ENCODE measurements at places on chromosomes 16 and 17. TPM values are rescaled to one million over a fixed set of nuclear protein-coding genes. Genes with fewer than 3 reads are reported as not detected.

GRCh38 chr17:17497845-17498520 lies 1.8 kb upstream of the RASD1 start:
- DNase-seq: no peak

DNA sequence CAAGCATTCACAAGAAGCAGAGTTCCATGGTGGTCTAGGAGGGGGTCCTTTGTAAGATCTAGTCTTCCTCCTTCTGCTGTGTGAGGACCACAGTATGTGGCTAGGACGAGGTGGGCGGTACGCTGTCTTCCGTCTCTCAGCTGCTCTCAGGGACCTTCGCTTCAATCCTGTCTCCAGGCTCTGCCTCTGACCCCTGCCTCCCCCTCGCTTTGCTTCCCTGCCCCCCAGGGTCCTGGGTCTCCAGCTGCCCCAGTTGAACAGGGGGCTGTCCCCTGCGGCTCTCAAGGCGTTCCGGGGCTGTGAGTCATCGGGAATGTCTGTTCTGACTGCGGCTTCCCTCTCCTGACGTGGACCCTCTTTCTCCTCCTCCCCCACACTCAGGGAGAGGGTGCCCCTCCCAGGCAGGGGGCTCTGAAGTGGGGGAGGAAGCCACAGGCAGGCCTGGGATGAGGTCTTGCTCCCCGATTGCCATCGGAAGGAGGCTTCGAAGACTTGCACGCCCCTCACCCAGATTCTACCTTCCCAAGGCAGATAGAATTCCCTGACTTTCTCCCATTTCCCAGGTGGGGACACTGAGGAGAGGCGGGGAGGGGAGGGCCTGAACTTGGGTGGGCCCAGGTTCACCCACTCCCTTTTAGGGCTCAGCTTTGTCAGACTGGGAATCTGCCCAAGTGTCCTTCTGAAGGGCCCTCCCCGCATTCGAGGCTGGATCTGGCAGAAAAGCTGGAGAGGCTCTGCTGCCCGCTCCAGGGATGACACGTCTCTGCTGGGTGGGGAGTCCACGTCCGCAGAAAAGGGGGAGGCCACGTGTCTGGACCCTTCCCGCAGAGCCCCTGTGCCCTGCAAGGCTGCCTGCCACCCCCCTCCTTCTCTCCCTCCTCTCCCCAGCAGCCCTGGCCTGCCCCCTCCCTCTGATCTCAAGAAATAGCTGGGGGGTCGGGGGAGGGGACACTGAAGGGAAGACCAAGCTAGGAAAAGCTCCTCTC lies 9.1 kb upstream of the COL1A1 start:
- DNase-seq: no peak

Gene MYADML2
- 3.0 TPM for total RNA-seq

DNA sequence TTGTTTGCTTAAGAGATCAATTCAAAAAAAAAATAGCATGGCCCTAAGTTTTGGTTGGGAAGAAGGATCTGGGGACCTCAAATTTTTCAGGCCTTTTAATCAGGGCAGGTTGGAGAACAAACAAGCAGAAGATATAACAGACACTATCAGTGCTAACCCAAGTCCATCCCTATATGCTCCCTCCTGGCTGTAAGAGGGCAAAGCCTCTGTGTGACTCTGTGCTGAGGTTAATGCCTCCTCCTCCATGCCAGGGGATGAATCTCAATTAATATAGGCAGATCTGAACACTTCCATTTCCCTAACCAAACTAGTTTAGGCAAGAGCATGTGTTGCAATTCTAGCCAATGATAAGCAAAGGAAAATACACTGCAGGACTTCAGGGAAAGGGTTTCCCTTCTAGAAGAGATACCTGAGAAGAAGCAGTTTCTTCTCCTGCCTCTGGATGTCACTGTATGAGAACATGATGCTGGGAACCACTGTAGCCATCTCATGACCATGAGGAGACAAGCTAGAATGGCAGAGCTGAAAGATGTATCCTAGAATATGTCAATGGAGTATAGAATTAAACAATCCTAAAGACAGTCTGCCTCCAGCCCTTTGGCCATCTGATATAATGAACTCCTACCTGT lies 76.0 kb downstream of the CHD9NB start:
- DNase-seq: no peak

DNA sequence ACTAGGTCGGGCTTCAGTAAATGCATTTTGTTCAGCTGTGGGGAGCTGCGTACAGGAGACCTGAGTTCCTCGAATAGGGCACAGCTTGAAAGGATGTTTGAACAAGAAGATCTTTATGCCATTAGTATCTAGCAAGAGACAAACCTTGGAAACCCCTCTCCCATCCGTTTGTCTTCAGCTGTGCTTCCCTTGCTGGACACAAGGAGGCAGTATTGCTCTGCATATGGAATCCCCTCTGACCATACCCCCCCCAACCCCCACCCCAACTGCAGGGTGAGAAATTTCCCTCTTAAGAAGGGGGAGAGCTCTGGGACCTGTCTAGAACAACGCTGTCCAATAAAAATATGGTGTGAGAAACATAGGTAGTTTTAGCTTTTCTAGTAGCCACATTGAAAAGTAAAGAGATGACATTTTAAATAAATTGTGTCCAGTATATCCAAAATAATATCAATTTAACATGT lies 1.6 kb downstream of the MRM1 start:
- DNase-seq: peak; percentile 51

- DNase-seq: no peak
Measured at GRCh38 chr17:75589919-75590303, 2.3 kb downstream of the MYO15B start.

GRCh38 chr16:20331635-20332034 lies 4.3 kb upstream of the GP2 start:
- no peak for DNase-seq

DNA sequence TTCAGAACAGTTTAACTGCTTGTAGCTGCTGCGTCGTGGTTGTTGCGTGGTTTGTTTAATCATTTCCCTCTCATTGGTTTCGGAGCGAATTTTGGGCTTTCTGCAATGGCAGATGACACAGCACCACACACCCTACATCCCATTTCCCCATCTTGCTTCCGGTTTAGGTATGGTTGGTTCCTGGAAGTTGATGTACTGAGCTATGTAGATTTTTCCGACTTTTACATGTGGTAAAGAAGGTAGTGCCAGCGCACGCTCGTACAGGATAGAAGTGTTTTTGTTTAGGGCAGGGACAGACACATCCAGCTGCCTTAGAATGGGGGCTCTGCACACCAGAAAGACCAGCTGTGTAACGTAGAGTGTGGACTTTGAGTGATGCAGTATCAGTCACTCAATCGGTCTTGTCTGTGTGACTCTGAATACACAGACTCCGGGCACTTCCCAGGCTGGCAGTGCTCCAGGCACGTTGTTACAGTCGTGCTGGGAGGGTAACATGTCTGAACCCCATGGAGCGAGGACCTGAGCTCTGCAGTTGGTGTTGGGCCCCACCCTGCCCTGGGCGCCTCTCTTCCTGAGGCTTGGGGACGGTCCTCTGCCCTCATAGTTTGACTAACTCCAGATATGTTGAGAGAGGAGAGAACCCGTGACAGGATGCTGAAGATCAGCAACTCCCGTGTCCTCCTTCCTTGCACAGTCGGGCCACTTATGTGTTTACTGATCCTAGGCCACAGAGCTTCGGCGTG lies 172.0 kb upstream of the CHMP6 start:
- DNase-seq: peak; percentile 23

Gene HASPIN
- not detected for total RNA-seq

Gene CPNE7
- 20.2 TPM for total RNA-seq

DNA sequence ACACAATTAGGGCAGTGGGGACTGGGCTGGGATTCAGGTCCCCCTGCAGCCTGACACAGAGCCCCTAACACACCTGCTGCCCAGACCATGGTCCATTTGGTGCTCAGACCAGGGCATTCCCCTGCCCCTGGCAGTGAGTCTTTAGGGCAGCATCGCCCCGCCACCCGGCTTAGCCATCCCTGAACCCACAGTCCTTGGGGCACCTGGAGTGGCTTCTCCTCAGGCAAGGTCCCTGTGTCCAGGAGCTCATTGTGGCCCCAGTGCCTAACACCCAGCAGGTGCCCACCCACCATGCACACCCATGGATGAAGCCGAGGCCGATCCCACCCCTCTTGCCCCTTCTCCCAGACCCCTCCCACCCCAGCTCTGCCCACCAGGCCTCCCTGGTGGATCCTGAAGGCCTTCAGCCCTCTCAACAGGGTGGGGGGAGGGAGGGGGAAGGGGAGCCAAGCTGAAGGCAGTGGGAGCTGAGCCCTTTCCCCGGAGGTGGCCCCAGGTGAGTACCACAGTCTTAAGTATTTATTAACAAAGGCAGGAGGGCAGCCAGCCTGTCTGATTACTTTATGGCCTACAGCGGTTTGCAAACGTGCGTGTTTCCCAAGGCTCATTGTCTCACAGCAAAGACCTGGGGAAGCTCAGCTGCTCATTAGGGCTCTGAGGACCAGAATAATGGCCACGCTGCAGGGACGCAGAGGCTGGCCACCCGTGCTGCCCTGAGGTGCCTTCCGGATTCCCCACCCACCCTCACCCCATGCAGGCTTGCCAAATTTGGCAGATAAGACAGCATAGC lies 38.5 kb downstream of the RBFOX3 start:
- DNase-seq: no peak

DNA sequence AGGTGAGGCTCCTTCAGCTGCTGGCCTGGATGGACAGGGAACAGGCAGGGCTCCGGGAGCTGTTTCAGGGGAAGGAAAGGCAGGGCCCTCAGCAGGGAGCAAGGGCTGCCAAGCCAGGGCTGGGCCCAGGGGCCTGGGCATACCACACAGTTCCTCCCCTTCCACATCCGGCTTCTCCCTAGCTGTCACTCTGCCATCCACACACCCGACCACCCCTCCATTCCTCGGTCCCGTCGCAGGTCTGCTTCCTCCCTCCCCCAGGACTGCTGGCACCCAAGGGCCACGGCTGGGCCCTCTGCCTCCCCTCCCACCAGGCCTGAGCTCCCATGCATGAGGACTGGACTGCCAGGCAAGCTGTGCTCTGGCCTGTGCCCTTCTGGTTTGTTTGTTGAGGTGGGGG lies 24.0 kb downstream of the CDIP1 start:
- no peak for DNase-seq

- DNase-seq: peak; percentile 18
Measured at GRCh38 chr16:66662445-66663194, 33.9 kb downstream of the CMTM4 start.

DNA sequence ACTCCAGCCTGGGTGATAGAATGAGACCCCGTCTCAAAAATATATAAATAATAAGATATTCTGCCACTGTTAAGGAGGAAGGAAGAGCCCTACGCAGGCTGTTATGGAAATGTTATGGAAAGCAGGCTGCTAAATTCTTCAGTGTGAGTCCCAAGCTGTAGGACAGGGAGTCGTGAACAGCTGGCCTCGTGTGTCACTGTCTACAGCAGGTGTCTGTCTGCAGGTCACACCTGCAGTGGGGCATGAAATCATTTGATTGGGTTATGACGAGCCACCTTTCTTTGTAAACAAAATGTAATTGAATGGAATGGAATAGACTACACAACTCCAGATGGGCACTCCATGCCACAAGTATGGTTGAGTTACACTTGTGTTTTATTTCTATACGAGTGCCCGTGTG lies 15.6 kb upstream of the LITAF start:
- no peak for DNase-seq

DNA sequence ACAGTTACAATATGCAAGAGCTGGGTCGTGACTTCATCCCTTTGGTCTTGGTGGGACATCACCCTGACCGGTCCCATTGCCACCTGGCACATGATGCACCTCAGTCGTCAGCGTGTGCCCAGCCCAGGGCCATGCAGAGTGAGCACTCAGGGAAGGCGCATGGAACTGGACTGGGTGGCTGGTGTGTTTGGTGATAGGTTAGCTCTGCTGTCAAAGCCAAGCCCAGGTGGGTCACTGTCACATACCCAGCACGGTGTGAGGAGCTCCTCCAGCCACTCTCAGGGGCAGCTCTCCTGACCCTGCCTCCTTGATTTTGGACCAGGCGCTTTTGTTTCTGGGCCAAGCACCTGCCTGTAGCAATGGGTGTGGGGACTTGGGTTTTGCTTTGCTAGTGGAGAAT lies 180.9 kb downstream of the RAB11FIP4 start:
- DNase-seq: no peak

Gene ADPRM
- total RNA-seq: 10.1 TPM

Gene HSD11B2
- total RNA-seq: 3.4 TPM

DNA sequence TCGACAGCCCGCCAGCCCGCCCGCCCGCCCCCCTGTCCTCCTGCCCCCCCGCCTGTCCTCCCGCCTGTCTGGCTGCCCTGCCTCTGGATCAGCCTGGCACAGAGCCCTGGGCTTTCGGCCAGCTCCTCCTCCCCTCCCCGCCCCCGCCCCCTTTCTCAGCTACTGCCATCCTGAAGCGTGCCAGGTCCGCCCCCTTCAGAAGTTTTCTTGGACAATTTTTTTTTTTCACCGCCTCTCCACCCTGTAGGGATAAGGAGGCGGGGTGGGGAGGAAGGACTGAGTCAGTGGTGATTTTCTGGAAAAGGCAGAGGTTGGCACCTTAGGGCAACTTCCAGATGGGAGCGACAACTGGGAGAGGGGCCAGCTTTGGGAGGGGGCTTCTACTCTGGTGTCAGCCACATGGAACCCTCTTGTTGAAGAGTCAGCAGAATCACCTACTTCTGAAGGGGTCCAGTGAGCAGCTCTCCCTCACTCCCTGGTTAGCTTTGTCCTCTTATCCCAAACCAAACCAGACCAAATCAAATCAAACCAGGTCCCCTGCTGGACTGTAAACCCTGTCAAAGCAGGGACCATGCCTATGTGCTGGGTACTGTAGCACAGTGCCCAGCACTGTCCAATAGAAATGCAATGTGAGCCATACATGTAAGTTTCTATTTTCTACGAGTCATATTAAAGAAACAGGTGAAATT lies 19.7 kb downstream of the IGF2BP1 start:
- DNase-seq: no peak

DNA sequence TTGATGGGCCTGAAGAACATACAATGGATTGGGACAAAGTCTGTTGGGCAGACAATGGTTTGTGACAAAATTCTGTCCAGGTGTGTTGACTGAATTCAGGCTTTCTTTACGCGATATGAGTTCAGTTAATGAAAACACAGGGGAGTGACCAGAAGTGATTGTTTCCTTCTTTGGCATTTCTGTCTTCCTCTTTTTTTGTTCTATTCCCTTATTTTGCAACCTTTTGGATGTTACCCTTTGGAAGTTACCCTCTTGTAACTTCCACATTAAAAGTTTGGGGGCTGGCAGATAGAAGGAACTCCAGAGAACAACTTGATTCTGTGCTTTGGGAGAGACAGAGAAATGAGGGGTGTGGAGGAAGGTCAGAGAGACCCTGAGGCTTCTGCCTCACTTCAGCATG lies 126.7 kb downstream of the PITPNC1 start:
- DNase-seq: no peak

GRCh38 chr16:59021751-59022150 lies 287.6 kb upstream of the GOT2 start:
- no peak for DNase-seq
